Right renal cortex interstitium (tissue), 3 donors: ENCODE measurements at places on chromosomes 12 and 14. TPM values are rescaled to one million over a fixed set of nuclear protein-coding genes. Genes with fewer than 3 reads are reported as not detected.

CLEC1B gene
- polyA plus RNA-seq = 0.87 TPM

AKAP6 gene
- 3.3 TPM for polyA plus RNA-seq

TMEM117 gene
- 15.8 TPM for polyA plus RNA-seq

RHEBL1 gene
- 1.8 TPM for polyA plus RNA-seq

NXPH4 gene
- 3.7 TPM for polyA plus RNA-seq

ENDOU gene
- 0.26 TPM for polyA plus RNA-seq

FLRT2 gene
- 259 TPM for polyA plus RNA-seq

DLGAP5 gene
- polyA plus RNA-seq = 32.8 TPM

CPNE8 gene
- 13.7 TPM for polyA plus RNA-seq

ZNF84 gene
- 73.5 TPM for polyA plus RNA-seq

TGFB3 gene
- polyA plus RNA-seq = 12.0 TPM

CATSPERB gene
- 0.32 TPM for polyA plus RNA-seq

GRIP1 gene
- 24.5 TPM for polyA plus RNA-seq

DNA sequence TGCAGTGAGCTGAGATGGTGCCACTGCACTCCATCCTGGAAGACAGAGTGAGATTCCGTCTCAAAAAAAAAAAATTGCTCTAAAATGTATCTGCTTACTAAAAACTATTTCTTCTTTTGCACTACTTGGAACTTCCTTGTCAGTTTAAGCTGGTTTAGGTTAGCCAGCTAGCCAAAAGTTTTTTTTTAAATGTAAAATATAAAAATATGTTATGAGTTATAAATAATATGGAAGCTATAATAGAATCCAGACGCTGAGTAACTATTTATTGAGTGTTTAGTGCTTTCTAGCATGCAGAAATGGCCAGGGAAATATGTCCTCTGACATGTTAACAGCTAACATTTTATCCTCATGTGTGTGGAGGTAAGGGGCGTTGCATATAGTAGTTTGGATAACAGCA, 85.6 kb downstream of the PLEKHA5 start:
- DNase-seq = no peak

- no peak for DNase-seq
Observed at GRCh38 chr14:82528016-82528415, 994.4 kb upstream of the SEL1L start.

- DNase-seq = no peak
Observed at GRCh38 chr12:6450869-6451347, 934 bp upstream of the TAPBPL start.

DNA sequence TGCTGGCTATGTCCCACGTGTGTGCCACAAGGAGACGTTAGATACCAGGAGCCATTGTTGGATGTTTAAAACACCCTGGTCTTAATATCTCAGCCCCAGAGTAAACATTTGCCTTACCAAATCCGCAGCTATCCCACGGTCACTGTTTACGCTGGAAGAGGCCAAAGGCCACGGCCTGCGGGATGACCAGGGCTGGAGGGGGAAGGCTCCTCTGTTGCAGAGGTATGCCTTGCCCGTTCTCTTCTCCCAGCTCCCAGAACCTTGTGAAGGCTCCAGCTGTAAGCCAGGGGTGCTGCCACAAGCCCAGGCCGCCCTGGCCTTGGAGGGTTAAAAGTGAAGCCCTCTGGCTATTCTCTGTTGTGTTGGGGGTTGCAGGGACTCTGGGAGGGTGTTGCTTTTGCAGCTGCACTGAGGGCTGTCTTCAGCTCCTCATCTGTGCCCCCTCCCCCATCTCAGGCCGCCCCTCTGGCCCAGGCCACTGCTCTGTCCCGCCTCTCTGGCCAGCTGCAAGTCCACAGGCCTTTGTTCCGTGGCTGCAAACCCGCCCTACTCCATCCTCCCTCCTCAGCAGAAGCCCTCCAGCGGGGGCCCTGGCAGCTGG, 2.5 kb downstream of the PLEKHG3 start:
- no peak for DNase-seq

- DNase-seq = no peak
Observed at GRCh38 chr12:63869656-63870055, 25.2 kb downstream of the SRGAP1 start.

DNA sequence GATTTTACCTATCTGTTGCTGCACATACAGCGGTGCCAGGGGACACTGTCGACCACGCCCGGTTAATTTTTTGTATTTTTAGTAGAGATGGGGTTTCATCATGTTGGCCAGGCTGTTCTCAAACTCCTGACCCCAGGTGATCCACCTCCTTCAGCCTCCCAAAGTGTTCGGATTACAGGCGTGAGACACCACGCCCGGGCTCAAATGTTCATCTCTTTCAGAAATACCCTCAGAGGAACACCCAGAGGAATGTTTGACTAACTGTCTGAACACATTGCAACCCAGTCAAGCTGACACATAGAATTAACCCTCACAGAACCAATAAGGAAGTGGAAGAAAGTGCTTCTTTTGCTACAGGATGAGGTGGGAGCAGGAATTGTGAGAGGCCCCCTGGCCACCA, 15.0 kb upstream of the ETFBKMT start:
- DNase-seq = no peak

GRCh38 chr14:58718226-58719205, 80.8 kb downstream of the DACT1 start:
- DNase-seq = no peak

- DNase-seq = no peak
Observed at GRCh38 chr14:35121026-35121886, 534 bp downstream of the PPP2R3C start.

DNA sequence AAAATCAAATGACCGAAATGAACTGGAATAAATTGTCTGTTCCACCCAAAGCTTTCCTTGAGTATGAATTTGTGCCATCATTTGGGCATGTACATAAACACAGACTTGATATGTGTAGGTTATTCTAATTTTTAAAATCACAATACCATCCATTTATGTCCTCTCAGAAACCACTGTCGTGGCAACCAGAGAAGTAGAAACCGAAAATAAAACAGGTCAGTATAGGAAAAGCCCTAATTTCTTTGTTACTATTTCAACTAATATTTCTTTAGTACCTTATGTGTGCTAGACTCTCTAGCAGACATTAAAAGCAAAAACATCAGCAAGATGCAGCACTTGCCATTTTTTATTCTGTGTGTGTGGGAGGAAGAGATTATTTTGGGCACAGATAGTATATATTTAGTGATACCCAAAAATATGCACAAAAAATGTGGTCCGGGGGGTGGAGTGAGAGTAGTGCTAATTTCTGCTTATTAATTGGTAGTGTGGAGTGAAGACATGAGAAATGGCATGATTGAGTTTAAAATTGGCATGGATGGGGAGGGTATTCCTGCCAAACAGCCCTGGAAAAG, 130.8 kb upstream of the CNTN1 start:
- DNase-seq = no peak

- DNase-seq = no peak
Observed at GRCh38 chr12:26156201-26156871, 31.5 kb upstream of the BHLHE41 start.

DNA sequence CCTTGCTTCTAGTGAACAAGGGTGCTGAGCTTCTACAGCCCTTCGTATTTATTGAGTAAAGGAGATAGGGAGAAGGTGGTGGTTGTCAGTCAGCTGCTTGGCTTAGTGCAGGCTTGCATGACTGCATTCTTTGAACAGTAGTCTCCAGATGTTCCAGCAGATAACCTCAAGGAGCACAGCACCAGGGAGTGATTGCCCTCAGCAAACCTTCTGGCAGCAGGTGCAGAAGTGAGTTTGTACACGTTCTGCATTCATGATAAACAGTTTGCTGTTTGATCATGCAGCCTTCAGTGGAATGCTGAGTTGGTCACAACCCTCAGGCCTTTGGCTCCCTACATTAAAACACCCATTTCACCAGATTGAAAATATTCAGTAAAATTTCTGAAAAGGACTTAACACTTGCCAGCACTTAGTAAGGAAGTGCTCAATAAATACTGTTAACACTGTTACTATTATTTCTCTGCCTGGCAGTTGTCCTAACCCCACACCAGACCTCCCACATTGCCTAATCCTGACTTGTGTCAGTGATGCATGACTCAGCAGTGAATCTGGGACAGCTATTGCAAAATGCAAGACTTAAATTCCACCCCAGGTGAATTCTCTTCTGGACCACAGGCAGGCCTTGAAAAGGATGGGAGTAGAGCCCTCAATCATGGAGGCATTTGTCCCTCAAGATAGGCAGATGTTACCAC, 18.9 kb upstream of the CARMIL3 start:
- DNase-seq = no peak

GRCh38 chr12:6928703-6929407, 1.1 kb downstream of the ATN1 start:
- DNase-seq = no peak

GRCh38 chr12:123231931-123232330, 1.0 kb downstream of the MPHOSPH9 start:
- DNase-seq = no peak

GRCh38 chr12:66236969-66237368, 48.0 kb downstream of the IRAK3 start:
- DNase-seq = no peak

DNA sequence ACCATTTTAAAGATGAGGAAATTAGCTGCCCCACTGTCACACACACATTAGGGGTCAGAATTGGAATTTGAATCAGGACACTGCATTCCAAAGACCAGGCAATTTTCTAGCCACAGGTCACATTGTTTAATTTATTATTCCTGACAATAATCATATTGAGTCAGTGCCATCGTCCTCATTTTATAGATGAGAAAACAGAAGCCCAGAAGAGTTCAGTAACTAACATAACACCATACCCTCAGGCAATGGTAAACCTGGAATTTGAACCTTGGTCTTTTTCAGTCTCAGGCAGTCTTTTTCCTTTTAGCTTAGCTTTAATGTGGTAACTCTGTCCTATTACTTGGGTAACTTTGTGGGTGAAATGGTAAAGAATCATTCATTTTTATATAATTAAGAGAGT, 330.3 kb upstream of the SYT1 start:
- DNase-seq = no peak

DNA sequence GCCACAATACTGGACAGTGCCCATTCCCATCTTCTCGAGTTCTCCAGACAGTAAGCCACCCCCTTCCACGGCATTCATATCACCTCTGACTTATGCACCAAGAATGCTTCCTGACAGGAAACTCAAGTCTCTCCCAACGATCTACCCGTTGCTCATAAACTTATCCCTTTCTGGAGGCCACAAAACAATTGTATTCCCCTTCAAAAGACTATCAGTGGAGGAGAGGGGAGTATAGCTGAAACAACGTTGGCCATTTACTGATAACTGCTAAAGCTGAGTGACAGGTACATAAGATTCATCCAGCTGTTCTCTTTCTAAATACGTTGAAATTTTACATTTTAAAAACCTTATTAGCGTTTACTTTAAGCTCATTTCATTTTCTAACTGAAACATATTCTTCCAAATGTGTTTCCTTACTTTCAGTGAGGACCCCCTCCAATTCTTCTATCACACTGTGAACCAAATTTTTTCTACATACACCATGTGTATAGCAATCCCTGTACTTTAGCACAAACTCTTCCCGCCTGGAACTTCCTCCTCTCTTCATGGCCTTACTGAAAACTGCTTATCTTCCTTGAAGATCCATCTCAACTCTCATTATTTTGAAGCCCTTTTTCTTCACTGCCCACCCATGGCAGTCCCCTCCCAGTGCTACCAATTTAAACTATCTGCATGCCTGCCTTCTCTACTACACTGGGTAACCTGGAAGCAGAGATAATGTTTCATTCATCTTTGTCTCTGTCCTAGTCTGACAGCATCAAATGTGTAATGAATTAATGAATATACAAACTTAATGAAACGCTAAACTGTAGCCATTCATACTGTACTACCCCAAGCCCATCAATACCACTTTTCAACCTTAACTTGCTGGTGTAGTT, 28.8 kb downstream of the ATXN2 start:
- DNase-seq = no peak

DNA sequence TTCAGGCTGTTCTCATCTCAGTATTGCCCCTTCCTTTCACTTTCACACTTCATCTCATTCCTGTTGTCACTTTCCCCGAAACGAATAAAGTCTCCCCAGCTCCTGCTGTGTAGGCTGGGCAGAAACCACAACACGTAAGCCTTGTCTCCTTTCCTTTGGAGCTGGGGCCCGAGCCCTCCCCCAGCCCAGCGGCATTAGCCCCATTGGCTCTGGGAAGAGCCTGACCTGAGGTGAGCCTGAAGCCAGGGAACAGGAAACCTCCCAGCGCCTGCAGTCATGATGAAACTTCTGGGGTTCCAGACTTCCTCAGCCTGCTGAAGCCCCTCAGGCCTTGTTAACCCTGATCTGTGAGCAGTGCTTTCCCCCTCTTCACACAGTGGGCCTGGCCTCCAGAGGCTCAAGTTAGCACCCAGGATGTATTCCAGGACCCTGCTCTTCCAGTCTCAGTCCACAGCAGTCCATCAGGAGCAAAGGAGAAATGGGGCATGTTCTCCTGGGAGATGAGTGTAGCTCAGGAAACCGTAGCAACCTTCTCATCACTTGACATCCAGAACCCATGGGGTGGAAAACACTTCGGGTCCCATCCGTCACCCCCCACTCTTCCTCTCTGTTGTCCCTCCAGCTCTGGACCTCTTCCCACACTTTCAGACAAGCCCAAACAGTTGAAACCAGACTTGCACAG, 21.8 kb downstream of the VASH1 start:
- DNase-seq = no peak

- DNase-seq = no peak
Observed at GRCh38 chr14:57748279-57748678, 117.6 kb downstream of the SLC35F4 start.

DNA sequence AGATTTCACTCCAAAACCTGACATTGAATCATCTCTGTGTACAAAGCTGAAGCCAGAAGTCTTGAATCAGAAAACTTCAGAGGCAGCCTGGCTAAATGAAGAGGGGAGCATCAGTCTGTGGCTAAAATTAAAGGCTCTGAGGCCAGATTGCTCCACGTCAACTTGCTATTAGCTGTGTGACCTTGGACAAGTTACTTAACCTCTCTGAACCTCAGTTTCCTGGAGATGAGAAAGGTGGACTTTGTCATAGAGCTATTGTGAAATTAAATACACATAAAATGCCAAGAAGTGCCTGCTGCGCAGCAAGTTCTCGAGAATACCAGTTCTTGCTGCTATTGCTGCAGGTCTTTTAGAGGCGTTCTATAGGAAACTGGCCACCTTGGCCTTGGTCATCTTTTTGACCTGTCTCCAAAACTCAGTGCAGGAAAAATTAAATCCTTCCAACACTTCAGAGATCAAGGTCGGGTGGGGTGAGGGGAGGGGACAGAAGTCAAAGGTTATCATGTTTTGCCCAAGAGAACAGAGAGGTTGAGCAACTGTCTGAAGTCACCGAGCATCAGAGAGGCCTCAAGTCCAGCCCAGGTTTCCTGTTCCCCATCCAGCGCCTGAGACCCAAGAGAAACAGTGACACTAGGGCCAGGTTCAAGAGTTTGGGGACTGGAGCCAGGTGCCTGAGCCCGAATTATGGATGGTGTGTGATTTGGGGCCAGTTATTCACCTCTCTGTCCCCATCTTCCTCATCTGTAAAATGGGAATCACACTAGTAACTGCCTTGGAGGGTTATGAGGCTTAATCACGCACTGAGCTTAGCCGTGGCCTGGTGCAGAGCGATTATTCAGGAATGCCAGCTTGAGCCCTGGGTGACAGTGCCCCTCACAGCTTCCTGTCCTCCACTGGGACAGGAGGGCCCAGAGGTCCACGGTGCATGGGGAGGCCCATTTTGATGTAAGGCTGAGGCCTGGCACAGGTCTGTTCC, 1.1 kb downstream of the SERPINA1 start:
- no peak for DNase-seq
